ENCODE measurements at places on chromosomes 13 and 19. TPM values are rescaled to one million over a fixed set of nuclear protein-coding genes. Genes with fewer than 3 reads are reported as not detected.

The ZIK1 gene
- 5.5 TPM for polyA plus RNA-seq

GRCh38 chr13:73250061-73250460 lies 191.3 kb downstream of the KLF5 start:
- no peaks in the 10 kb centered on the region for H3K4me1 ChIP-seq
- no peaks in the 10 kb centered on the region for H3K36me3 ChIP-seq
- H3K27me3 ChIP-seq = peaks cover 7% of the 10 kb centered on the region
- H3K4me3 ChIP-seq = no peak overlapping the region
- no peak for DNase-seq
- H3K27ac ChIP-seq = no peak overlapping the region

The PSG3 gene
- polyA plus RNA-seq = not detected

The RFPL4AL1 gene
- not detected for polyA plus RNA-seq

All from immature natural killer cell (primary cell).